ENCODE measurements at places on chromosomes 4 and X.

DNA sequence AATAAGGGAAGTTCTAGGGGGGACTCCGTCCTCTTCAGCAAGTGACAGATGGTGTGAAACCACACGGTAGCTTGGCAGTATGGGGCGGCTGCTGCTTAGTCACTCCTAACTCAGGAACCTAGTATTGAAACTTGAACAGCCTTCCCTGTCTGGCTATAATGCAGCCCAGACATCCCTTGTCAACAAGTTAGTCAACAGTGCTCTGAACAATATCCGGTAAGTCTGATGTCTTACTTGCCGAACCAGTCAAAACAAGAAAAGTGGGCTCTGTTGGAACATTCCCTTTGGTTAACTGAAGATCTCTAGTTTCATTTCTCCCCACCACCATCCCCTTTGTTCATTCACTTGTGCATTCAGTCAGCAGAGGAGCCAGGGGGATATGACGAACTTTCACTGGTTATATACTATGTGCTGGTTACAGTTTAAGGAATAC lies 18.7 kb upstream of the CXCL13 start:
- peak; percentile 30 for DNase-seq

GRCh38 chr4:34323549-34324320 lies 1920.6 kb downstream of the ARAP2 start:
- DNase-seq = no peak

DNA sequence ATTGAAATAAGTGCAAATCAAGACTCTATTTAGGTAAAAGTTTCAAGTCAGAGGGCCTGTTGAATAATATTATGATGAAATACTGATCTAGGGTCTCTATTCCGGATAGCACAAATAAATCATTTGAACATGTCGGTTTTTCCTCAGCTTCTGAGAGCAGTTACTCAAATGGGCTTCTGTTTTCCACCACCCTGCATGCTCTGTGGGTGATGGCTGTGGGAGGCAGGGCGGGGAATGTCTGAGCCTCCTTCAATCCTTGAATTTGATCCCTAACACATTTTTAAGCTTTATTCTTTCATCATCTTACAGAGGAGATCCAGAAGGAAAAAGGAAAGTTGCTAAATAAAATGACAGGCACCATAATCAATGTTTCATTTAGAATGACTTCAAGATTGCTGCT lies 8.5 kb downstream of the UNC5C start:
- no peak for DNase-seq

DNA sequence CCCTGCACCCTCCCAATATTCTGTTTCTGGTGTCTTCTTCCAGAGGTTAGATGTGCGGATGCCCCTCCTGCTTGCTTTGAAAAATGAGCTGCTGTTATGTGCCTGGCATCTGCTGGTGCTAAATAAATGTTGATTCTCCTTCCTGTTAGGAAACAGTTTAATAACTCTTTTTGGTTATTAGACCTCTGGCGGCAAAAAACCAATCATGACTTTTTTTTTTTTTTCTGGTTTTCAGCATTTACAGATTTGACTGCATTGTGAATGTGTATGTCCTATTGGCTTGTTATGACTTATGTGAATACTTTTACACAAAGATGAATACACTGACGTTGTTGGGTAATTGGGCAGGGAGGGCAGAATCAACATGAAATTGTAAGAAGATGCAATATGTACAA lies 13.6 kb upstream of the TMEM156 start:
- no peak for DNase-seq

- no peak for DNase-seq
Observed at GRCh38 chr4:16496501-16496900, 270.2 kb upstream of the TAPT1 start.

GRCh38 chr4:133439830-133440229 lies 290.7 kb downstream of the PCDH10 start:
- DNase-seq = no peak

- DNase-seq = no peak
Observed at GRCh38 chrX:19629541-19629940, 114.2 kb upstream of the MAP3K15 start.

- DNase-seq = no peak
Observed at GRCh38 chr4:140877781-140878180, 121.6 kb upstream of the TBC1D9 start.

DNA sequence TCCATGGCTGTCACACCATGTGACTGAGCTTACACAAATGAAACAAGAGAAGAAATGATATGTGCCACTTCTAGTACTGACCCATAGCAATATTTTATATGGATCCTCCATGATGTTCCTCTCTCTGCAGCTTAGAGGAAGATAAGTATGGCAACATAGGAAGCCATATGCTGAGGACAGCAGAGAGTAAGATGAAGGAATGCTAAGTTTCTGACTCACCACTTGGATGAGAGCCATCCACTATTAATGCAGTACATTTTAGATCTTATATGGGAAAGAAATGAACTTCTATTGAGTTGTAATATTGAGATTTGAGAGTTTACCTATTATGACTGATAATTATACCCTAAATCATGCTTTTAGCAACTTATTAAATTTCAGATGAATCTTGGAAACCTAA lies 386.9 kb upstream of the MAOA start:
- no peak for DNase-seq

DNA sequence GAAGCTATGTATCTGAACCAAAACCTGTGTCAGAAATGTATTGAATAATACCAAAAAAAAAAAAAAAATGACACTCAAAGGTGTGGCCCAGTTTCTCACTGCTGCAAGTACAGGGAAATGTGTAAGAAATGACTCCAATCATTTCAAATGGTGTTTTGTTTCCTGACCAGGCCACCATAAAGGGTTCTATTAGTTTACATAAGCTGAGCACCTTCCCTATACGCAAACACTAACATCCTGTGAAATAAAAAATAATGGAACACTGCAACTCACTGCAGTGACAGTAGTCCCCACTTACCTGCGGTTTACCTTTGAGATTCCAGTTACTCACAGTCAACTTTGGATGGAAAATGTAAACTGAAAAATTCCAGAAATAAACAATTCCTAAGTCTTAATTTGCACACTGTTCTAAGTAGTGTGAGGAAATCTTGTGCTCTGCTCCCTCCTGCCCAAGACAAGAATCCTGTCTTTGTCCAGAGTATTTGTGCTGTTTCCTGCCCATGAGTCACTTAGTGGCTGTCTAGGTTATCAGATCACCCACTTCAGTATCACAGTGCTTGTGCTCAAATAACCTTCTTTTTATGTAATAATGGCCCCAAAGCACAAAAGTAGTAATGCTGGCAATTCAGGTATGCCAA lies 265.3 kb downstream of the RCHY1 start:
- DNase-seq = no peak

DNA sequence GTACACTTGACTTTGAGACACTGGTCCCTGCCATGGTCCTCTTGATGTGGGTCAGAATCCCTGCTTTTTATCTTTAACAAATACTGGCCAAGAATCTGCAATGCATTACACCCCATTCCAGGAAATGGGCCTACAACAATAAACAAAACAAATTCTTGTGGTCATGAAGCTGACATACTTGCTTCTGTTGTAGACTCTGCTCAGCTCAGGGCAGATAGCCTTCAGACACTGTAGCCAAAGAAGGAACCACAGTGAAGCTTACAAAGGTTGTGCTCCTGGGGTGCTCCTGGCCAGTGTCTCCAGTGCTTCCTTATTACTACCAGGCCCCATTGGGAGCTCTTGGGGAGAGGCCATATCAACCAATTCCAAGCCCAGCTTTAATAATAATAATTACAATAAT lies 21.8 kb downstream of the KIAA1210 start:
- no peak for DNase-seq

DNA sequence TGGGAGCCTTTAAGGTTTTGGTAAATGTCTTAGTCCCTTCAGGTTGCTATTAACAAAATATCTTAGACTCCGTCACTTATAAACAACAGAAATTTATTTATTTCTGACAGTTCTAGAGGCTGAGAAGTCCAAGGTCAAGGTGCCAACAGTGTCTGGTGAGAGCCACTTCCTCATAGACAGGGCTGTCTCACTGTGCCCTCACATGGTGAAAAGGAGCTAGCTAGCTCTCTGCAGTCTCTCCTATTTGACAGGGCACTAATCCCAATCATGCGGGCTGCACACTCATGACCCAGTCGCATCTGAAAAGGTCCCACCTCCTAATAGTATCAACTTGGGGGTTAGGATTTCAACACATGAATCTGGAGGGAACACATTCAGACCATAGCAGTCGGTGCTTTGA lies 63.4 kb upstream of the KLF3 start:
- DNase-seq = no peak

GRCh38 chr4:26323821-26324220 lies 3.0 kb downstream of the RBPJ start:
- DNase-seq = no peak

GRCh38 chr4:142236268-142236667 lies 599.9 kb downstream of the IL15 start:
- no peak for DNase-seq

DNA sequence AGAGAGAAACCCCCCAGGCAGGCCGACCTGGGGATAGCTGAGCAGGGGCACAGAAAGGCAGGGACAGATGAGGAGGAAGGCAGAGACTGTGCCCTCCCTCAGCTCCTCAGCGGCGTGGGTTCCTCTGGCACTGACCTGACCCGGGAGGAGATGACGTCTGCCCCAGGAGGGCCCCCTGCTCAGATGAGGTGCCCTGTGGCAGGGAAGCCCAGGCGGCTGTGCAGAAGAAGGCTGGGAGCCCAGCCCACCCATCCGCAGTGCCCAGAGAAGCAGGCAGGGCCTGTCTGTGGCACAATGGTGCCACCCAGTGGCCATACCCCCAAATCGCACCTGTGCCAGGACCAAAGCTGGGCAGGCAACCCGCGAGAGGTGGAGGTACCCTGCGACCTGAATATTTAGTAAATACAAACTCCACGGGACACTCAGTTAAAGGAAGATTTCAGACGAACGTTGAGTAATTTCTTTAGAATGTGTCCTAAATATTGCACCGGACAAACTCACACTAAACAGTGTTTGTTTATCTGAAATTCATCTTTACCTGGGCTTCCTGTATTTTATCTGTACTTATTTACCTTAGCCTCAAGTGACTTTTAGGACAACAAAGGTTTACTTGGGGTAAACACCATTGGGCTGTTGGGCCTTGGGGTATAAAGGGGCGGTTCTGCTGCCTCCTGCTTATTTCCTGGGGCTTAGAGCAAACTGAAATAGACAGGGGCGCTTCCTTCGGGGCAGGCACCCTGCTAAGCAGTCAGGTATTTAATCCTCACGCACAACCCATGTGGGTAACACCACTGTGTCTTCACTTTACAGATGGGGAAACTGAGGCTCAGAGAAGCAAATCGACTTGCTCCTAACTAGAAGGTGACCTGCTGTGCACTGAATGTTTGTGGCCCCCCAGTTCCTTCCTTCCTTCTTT lies 46.5 kb upstream of the HMX1 start:
- DNase-seq = peak; percentile 16

- DNase-seq = no peak
Observed at GRCh38 chr4:86664959-86665358, 70.8 kb downstream of the PTPN13 start.

DNA sequence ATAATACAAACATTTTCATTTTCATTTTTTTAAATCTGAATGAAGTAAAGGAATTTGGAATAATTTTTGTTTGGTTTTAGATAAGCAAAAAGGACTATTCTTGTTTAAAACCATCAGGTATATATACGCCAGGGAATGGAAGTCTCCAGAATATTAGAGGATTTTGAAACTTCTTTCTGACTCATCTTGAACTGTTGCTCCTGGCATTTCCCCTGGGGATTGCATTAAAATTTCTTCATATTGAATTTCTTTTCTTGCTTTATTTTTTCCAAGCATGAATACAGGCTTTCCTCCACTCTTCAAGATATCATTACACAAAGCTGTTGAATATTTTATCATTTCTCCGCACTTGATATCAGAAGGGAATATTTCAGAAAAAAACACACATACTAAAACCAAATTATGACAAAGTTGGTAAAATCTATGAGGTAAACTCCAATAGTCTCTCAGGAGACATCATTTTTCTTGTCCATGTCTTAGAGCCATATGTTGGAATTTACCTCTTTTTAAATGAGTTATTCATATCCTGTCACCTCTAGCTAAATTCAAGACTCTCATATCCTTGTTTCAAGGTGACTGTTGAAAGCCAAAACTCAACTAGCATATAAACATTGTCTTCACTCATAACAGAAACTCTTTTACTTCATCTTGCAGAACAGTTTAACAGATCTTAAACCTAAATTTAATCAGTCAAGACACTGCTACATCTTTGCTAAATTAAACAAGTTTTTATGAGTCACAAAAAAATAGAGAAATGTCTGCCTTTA lies 20.7 kb upstream of the CSN1S1 start:
- no peak for DNase-seq

- DNase-seq = no peak
Observed at GRCh38 chr4:189204616-189205015, 736.1 kb upstream of the FRG1 start.

- DNase-seq = no peak
Observed at GRCh38 chr4:141391293-141391692, 170.6 kb downstream of the ZNF330 start.

- no peak for DNase-seq
Observed at GRCh38 chrX:12975991-12976558, 1.2 kb downstream of the TMSB4X start.

DNA sequence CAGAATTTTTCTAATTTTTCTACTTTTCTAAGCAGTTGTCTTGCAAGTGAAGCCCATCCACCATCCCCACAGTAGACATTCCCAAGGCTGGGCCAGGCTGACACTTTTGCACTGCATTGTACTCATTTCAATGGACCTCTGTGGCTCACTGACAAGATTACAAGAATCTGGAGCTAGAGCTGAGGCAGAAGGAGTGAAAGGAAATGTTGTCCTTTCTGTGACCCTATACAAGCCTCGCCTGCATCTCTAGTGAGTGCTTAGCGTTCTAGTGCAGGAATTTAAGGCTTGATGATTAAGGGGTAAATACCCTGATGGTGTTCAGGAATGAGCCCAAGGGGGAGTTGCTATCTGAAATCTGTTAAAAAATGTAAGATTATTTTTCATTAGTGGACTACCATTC lies 6.3 kb downstream of the MAGED1 start:
- DNase-seq = no peak

GRCh38 chrX:129478516-129478915 lies 44.8 kb downstream of the SMARCA1 start:
- DNase-seq = no peak

DNA sequence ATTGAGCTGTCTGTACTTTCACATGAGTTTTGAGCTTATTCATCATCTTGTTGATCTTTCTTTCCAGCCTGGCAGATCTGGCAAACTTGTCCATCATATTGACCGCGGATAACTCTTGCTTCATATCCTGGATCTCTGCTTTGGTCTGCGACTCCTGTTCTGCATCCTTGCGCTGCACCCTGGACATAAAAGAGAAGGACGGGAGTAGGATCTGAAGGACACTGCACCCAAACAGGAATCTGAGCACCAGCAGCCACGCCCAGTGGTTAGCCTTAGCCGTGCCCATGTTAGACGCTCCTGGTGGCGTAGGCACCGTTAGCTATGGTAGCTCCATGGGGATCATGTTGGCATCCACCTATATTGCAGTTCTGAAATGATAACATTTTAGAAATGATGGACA lies 56.6 kb downstream of the LARP7 start:
- DNase-seq = no peak

- no peak for DNase-seq
Observed at GRCh38 chr4:108662629-108663028, 12.2 kb downstream of the OSTC start.
